ENCODE measurements at places on chromosomes 16 and 17.

DNA sequence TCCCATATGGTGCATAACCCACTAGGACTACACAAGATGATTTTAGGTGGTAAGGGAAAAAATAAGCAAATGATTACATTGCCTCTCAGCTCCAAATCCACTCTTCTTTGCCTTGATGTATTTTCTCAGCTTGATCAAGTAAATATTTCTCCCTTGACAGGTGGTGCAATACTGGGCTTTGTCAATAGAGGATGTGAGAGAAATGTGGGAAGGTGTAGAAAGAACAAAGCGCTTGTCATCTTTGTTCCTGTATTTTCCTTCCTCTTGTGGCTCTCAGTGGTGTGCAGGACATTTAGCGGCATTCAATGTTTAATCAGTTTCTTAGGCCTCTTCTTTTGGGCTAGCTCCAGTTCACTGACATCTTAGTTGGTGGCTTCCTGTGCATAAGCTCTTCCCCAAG is 1165.8 kb upstream of the GOT2 start:
- DNase-seq = no peak

DNA sequence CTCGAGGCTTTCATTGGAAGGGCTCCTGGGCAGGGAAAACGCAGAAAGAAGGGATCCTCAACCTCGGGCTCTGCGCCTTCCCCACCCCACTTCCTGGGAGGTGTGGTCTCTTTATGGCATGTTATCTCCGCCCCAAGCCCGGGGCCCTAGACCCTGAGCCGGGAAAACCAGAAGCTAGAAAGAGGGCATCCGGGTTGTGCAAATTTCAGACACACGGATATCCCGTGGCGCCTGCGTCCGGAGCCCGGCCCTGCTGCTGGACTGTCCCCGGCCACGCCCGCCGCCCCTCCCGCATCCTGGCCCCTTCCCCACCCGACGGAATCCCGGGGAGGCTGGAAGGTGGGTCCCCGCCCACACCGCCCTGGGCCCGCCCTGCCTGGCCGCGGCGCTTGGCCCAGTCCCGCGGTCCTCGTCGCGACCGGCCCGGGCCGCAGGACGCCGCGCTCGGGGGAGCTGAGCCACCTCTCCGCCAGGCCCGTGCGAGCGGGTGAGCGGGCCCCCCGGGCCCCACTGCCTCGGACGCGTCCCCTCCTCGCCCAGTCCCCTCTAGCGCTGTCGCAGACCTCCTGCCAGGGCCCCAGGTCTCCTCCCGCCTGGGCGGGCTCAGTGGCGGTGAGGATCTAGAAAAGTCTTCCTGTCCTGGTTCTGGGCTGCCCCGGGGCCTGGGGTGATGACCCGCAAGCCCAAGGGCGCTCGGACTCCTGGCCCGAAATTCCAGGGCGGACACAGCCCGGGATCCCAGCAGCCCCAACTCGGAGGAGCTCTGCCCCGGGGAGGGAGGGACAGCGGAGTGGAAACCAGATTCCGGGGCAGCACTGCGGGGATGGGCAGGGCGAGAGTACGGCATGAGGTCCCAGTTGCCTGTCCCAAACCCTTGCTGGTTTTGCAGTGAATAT is at the start of gene SLC16A5:
Gene SLC16A5 (plus strand): TSS at position 397 of the 896 bp plus-strand sequence. CDS start 5,683 bp downstream, outside the sequence.
- peak; percentile 38 for DNase-seq

GRCh38 chr16:21613781-21614180 is 14.4 kb downstream of the METTL9 start:
- DNase-seq = no peak

DNA sequence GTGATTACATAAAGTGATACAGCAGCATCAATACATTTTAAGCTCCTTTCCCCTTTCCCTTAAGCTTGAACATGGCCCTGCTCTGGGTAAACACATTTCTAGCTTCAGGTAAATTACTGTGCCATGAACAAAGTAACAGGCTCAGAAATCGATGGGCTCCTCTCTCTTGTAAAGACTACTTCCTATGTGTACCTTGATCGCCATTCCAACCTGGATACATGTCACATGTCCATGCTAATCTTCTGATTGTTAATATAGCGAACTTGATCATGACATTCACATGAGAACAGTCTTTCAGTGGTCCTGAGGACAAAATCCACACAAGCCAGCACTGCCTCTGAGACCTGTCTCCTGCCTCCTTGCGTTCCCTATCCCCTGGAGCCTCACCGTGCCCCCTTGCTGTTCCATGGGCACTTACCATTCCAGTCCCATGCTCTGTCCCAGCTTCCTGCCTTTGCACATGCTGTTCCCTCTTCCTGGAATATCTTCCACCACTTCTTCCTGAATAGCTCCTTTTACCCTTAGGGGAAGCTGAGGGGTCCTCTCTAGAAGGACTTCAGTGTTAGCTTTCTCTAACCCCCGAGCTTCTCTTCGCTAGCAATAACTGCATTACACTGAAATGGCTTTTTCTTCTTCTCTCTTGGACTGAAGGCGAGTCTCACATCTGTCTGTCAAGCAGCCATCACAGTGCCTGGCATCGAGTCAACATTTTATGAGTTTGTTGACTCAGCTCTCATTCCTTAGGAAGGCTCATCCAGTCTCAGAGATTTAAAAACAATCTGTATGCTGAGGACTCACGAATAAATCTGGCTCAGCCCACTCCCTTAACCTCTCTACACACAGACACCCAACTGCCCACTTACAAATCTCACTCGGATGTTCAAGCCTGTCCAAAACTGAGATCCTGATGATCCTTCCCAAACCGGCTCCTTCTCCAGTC is 93.3 kb downstream of the ASIC2 start:
- no peak for DNase-seq

DNA sequence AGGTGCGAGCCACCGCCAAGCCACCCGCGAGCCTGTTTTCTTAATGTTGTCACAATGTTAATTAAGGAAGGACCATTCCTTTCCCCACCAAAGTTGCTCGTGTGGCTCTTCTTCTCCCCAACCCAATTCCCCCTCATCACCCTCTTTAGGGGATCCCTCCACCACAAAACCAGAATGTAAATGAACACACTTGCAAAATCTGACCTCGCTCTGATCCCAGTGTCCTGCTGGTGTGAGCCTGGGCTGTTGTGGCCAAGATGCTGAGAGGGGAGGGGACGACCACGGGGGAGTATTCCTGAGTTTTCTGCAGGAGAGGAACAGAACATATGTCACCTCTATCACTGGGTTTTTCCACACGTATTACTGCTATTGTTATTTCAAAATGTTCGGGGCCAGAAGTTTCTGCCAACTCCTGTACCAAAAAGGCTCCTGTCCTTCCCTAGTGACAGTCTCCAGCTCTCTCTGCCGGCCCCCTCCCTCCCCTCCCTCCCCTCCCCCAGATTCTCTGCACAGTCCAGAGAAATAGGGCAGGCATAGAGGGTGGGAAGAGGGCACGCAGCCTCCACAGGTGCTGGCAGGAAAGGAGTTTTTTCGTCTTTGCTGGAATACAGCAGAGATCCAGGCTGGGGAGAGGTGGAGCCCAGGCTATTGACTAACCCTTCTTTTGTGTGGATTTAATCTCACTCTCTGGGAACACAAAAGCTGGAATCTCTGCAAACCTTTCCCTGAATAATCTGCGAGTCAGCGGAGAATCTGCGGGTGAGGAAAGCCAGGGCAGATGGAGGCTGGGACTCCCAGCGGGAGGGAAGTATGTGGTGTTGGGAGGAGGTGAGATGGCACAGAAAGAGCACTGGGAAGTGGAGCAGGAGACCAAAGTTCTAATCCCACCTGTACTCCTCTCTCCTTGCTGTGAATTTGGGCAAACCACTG is 4.5 kb upstream of the CA4 start:
- DNase-seq = no peak

Measured in activated T-cell treated with anti-CD3 and anti-CD28 coated beads for 1 hour (primary cell).